ENCODE measurements at places on chromosomes 3 and 15.

DNA sequence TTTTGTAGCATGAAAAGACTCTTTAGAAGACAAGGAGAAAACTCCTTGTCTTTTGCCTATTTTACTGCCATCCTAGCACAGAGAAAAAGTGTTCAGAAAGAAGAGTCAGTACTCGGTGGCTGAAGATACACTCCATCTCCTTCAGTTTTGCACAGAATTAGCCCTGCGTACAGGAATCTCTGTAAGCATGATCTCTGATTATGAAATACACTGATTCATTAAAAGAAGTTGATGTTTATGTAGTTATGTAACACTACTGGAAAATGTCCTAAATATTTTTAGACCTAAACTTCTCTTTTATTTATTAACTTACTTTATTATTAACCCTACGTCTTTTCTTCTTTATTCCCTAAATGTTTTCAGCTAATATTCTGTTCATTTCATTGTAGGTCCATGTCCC, 138.4 kb downstream of the LEKR1 start:
- no peak for DNase-seq

DNA sequence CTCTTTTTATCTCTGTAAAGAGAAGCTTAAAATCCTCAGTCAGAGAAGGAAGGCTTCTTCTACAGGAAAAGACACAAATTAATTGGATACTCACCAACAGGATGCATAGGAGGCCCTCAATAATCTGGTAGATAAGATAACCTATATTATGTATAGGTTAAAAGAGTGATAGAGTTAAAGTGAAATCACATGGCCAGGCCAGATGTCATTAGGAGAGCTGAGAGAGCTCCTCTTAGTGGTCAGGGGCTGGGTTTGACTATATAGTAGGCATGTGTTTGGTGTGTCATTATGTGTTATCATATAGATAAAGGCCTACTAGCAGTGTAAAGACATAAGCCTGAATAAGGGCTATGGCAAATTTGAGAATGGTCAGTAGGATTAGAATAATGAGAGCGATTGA, 479.3 kb downstream of the EPHA3 start:
- DNase-seq, result no peak

- no peak for DNase-seq
Measured at GRCh38 chr15:56857828-56858227, 60.6 kb upstream of the TCF12 start.

- DNase-seq, result peak; percentile 44
Measured at GRCh38 chr15:65326117-65326526, 21.6 kb downstream of the RNU5B-1 start.

- DNase-seq, result peak; percentile 48
Measured at GRCh38 chr3:193774272-193774915, 181.4 kb downstream of the OPA1 start.

DNA sequence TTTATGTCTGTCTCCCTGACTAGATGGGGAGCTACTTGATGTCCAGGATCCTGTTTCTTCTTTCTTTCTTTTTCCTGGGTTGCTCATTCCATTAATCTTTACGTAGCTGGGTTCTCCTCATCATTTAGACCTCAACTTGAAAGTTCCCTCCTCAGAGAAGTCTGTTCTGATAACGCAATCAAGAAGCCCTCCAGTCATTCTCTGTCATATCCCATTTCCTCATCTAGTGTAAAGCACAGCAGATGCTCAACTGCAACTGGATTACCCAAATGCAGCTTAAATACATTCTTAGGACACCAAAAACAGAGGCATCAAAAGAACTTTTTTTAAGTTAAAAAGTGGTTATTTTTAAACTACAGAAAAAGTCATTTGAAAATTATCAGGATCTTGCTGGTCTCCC, 51.7 kb upstream of the ST3GAL6 start:
- DNase-seq, result no peak

GRCh38 chr3:16427103-16427965, 86.2 kb downstream of the RFTN1 start:
- peak; percentile 41 for DNase-seq

DNA sequence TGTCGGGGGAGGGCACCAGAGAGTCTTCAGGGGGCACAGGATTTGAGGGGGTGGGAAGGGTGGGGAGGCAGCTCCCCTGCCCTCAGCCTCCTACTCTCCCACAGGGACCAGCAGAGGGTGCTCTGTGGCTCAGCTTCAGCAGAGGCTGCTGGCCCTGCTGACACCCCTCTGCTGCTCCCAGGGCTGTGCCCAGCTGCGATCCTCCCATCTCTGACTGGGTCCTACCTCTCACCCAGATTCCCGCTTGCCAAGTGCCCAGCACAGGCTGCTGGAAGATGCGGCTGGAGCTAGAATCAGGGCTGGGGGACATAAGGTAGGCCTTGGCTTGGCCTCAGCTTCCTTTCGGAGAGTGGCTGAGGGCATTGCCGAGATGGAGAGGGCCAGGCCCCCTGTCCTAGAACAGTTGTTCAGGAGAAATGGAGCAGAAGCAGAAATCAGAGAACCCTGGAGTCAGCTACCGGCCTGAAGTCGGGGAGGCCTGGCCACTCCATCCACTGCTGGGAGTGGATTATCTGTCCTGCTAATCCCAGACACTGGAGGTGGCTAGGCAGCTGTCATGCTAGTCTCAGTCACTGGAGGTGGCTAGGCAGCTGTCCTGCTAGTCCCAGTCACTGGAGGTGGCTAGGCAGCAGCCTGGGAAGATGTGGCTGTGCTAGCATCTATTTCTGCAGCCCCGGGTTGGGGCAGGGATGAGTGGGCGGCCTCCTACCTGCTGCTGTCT, 3.9 kb downstream of the GRM2 start:
- no peak for DNase-seq

GRCh38 chr3:99747915-99748314, 69.7 kb upstream of the CMSS1 start:
- peak; percentile 82 for DNase-seq

All from kidney tubule cell (primary cell).